Endodermal cell (in vitro differentiated cells): ENCODE measurements at places on chromosomes 4 and X.

GRCh38 chr4:153759407-153760316, at the start of gene RNF175:
TSS of gene RNF175 (minus strand) at chr4:153760024. CDS start at chr4:153759862, 162 bp downstream.
- H3K27me3 ChIP-seq = peaks cover 40% of the 10 kb centered on the region
- peaks cover 3% of the 10 kb centered on the region for H3K4me1 ChIP-seq
- H3K4me3 ChIP-seq = peak within 1 kb of the TSS; percentile 77

GRCh38 chr4:95178938-95179337, 369.8 kb downstream of the UNC5C start:
- no peak for DNase-seq
- H3K4me3 ChIP-seq = no peak overlapping the region
- H3K36me3 ChIP-seq = peaks cover 4% of the 10 kb centered on the region
- no peaks in the 10 kb centered on the region for H3K4me1 ChIP-seq

DNA sequence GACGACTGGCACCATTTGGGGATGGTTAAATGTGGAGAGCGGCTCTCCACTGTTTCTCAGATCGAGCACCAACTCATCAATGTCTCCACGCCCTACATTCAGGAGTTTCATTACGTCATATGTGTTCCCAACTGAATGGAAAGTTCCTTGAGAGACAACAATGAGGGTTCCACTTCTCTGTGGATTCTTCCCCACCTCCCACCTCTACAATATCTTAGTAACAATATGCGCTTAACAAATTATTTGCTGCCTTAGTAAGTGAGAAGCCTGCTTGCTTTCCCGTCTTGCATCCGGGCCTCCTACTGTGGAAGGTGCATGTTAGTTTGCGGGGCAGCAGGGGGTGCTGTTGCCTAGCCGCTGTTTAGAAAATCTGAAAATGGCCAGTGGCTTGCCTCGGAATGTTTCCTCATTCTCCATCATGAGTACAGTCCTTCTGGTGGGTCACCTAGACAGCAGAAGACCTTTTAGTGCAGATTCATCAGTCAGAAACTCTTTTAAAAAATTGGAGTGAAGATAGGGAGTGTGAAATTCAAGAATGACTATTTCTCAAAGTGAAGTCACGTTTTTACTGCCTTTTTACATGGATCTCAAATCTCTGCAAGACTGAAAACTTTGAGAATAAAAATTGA, 55.7 kb downstream of the PHOX2B start:
- DNase-seq = peak; percentile 88
- H3K4me3 ChIP-seq = no peak overlapping the region
- H3K4me1 ChIP-seq = no peaks in the 10 kb centered on the region

GRCh38 chrX:2432298-2432863, 68.4 kb downstream of the DHRSX start:
- no peaks in the 10 kb centered on the region for H3K4me1 ChIP-seq
- H3K27me3 ChIP-seq = no peaks in the 10 kb centered on the region
- no peak overlapping the region for H3K4me3 ChIP-seq

DNA sequence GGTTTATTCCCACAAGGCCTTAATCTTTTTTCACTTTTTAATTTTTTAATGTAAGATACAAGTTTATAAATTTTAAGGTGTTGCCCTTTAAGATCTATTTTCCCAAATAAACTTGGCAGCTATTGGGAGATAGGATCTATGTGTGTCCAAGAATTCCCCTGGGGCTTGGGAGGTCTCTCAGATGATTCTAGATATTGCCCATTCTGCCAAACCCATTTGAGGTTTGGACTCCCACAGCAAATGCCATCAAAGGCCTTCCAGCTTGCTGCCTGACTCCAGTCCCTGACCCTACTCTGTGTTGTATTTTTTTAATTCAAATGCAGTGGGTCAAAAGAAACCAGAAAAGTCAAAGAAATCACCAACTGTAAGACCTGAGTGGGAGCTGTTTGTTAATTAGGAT, 120.0 kb upstream of the CHRDL1 start:
- no peaks in the 10 kb centered on the region for H3K36me3 ChIP-seq
- H3K27me3 ChIP-seq = no peaks in the 10 kb centered on the region

GRCh38 chr4:107283587-107284559, 247.8 kb upstream of the DKK2 start:
- no peaks in the 10 kb centered on the region for H3K36me3 ChIP-seq
- DNase-seq = peak; percentile 63
- no peak overlapping the region for H3K27ac ChIP-seq
- no peaks in the 10 kb centered on the region for H3K4me1 ChIP-seq
- H3K27me3 ChIP-seq = no peaks in the 10 kb centered on the region
